ENCODE measurements at places on chromosomes 3 and 15. TPM values are rescaled to one million over a fixed set of nuclear protein-coding genes. Genes with fewer than 3 reads are reported as not detected.

Gene C3orf33
- total RNA-seq = 5.1 TPM

Gene KIF7
- 42.1 TPM for total RNA-seq

Gene ATP8B4
- not detected for total RNA-seq

Gene TLR9
- not detected for total RNA-seq

Gene ADGRG7
- total RNA-seq = 51.3 TPM

Gene GOLGA6A
- total RNA-seq = not detected

Gene KLF15
- total RNA-seq = 0.26 TPM

Gene CNTN3
- total RNA-seq = 0.07 TPM

Gene STAB1
- total RNA-seq = not detected

All from MG63 (cell line).